Hematopoietic multipotent progenitor cell treated with erythropoietin and hydrocortisone succinate and interleukin-3 and kit ligand, for 4 days (in vitro differentiated cells): ENCODE measurements at places on chromosomes 4 and X.

- DNase-seq, result no peak
Measured at GRCh38 chr4:88010966-88011365, 3.5 kb downstream of the PKD2 start.

GRCh38 chr4:99817309-99817890, 773 bp downstream of the DAPP1 start:
- peak; percentile 81 for DNase-seq

DNA sequence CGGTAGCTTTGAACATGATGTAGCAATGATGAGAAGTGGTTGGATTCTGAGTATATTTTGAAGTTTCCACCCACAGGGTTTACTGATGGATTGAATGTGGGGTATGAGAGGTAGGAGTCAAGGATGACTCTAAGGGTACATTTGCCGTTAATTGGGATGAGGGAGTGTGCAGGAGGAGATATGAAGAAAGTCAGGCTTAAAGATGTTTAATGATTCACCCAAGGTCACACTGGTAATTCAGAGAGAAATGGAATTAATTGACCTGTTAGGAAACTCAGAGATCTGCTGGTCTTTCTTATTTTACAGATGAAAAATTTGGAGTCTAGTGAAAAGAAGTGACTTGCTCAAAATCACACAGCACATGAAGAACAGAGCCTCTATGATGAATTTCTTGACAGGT, 390.7 kb downstream of the GBA3 start:
- no peak for DNase-seq

DNA sequence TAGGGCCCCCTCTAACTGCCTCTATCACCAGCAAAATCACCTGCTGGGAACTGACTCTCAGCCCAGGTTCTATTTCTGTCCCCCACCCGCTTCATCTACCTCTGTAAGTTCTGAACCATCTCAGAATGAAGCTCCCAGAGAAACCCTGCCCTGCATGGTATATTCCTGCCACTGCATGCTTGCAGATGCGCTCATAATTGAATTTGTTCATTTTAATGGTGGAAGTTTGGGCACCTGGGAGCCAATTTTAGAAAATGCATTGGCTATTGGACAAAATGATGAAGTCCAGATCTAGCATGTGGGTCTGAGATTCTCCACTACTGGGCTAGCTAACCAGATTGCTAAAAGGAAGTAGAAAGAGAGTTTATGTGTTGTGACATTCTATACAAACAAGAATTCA, 28.6 kb upstream of the SLC10A4 start:
- DNase-seq, result no peak

- DNase-seq, result no peak
Measured at GRCh38 chr4:83213640-83214039, 71.0 kb downstream of the COQ2 start.

GRCh38 chr4:41668024-41668423, 80.5 kb downstream of the PHOX2B start:
- DNase-seq, result no peak

- DNase-seq, result no peak
Measured at GRCh38 chrX:129698150-129698549, 40.6 kb upstream of the XPNPEP2 start.
